Germinal center (tissue), 1 donor: ENCODE measurements at places on chromosomes 12 and 14.

- DNase-seq = no peak
Measured at GRCh38 chr12:46574847-46575246, 202.3 kb upstream of the SLC38A2 start.

GRCh38 chr12:126726481-126727217, 1540.3 kb upstream of the TMEM132C start:
- no peak for DNase-seq

- no peak for DNase-seq
Measured at GRCh38 chr14:73785336-73785833, 66.2 kb upstream of the PTGR2 start.

GRCh38 chr14:61516964-61517653, 178.2 kb upstream of the HIF1A start:
- DNase-seq = no peak

DNA sequence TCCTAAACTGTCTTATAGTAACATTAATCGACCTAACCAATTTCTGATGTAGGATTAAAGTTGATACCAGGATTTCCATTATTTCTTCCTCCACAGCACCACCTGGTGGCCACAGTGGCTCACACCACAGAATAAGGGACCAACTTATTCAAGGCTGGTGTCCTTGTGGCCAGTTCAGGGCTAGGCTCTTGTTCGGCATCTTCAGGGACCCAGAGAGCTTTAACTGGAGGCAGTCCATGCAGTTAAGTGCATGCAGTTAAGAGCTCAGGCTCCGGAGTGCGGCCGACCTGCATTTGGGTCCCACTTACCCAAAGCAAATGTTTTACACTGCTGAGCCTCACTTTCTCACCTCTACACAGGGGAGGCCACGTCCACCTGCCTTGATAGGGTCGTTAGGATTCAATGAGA, 42.0 kb upstream of the GPR68 start:
- peak; percentile 78 for DNase-seq

GRCh38 chr14:76938092-76938500, 90.4 kb downstream of the IRF2BPL start:
- DNase-seq = no peak

DNA sequence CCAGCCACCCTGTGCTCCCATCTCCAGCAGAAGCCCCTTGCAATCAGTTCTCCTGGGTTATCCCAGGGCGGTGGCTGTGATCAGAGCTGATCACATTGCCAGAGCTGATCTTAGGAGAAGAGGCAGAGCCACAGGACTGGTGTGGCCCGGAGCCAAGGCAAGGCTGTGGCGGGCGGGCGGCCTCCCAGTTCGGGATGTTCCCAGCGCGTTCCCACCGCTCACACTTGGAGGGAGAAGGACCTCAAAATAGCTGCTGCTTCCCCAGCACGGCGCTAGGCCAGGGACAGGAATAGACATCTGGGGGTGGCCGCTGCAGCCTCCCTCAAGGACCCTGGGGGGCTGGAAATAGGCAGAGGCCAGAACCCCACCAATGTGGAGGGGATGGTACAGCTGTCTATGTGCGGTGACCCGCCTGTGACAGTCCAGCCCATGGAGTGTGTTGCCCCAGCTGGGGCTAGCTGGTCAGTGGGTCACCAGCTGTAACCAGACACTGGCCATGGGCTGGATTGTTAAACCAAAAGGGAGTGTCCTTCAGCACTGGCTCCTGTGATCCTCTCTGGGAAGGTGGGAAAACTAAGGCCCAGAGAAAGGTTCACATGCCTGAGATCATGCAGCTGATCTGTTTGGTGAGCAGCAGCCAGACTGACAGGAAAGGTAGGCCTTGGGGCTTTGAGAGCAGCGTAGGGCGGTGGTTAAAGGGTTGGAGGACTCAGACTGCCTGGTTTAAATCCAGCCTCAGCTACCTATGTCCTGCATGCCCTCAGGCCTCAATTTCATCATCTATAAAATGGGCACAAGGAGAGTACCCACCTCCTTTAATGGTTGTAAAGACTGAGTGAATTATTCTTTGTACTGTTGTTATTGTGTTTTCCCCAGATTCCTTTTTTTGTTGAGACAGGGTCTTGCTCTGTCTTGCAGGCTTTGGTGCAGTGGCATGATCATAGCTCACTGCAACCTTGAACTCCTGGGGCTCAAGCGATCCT, 8.0 kb upstream of the POP5 start:
- no peak for DNase-seq

- no peak for DNase-seq
Measured at GRCh38 chr12:76356071-76356470, 7.9 kb upstream of the BBS10 start.

DNA sequence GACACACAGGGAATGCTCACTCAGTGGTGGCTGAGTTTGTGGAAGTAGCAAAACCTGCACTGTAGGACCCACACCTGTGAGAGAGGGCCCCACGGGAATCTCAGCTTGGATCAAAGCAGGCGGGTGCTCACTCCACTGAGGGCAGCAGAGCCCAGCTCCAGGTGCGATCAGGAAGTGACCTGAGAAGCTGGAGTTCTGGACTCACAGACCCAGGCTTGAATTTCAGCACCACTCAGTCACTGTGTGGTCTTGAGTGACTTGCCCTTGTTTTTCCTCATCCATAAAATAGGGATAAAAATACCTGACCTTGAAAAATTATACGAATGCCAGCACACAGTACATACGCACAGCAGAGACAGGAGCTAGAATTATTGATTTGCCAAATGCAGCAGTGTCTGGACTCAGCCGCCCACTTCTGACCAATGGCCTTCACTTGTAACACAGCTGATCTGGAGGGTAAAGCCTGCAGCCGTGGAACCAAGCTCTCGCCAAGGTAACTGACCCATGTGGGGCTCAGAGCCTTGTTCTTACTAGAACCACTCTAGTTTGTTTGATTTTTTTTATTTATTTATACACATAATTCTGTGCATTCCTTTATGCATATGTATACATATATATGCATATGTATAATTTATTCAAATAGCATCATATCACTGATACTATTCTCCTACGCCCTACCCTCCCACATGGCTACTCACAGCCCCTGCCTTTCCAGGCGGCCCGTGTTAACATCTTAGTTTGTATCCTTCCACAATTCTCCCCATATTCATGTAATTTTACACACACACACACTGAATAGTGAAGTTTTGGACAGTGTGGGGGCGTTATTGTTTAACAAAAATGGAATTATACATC, 53.9 kb downstream of the DPF3 start:
- no peak for DNase-seq
